HepG2 (cell line): ENCODE measurements at places on chromosomes 6 and 20.

GRCh38 chr20:4036351-4036750 lies 21.0 kb upstream of the RNF24 start:
- DNase-seq: no peak

DNA sequence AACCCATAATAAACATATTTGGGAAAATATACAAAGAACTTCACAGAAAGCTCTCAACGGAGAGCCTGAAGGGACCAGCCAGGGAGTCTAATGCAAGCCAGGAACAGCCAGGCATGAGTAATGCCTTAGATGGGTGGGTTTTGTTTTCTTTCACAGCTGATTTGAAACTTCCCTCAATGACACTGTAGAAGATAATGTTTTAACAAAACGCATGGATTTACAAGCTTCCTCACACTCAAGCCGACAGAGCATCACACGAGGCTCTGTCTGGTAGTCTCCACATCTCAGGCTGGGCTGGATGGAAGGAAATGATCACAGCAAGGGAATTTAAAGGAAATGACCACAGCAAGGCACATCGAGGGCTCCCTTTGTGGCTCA lies 113.9 kb downstream of the GMPR start:
- DNase-seq: no peak

DNA sequence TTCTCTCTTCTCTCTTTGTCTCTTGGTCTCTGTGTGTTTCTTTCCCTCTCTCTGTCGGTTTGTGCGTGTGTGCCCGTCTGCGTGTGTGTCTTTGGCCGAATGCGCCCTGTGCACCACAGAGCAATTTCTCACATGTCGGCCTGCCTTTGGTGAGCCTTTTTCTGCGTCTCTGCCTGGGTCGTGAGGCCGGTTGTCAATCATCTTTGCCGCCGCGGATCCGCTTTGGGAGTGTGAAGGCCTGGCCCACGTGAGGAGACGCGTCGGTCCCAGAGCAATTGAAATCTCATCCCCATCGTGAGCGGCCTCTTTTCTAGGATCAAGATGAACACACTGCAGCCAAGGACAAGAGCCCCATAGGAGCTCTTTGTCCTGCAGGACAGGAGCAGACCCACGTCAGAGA lies 580.7 kb upstream of the ZNF337 start:
- no peak for DNase-seq

DNA sequence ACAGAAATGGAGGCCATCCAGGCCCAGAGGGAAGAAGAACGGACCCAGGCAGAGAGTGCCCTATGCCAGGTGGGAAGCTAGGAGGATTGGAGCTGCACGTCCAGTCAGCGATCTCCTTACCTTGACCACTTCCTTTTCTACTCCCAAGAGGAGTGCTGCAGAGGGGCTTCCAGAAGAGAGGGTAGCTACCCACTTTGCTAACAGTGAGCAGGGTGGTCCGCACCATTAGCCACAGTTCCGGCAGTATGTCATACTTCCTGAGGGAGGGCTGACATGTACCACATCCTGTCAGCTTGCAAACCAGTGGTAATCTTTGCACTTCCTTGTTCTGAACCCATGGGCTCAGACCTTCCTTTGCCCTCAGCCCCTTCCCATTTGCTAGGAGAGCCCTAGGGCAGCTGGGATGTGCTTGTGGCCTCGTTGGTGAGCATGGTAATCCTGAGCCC lies 35.4 kb downstream of the CEP250 start:
- no peak for DNase-seq

GRCh38 chr6:130859161-130859867 lies 32.1 kb downstream of the SMLR1 start:
- DNase-seq: no peak
